ENCODE measurements at places on chromosomes 3 and 15. TPM values are rescaled to one million over a fixed set of nuclear protein-coding genes. Genes with fewer than 3 reads are reported as not detected.

Gene KLF15
- 11.3 TPM for polyA plus RNA-seq

Gene FAM81A
- polyA plus RNA-seq = 0.63 TPM

Gene DNAJC19
- polyA plus RNA-seq = 33.7 TPM

Gene QTRT2
- polyA plus RNA-seq = 6.1 TPM

Gene PPIP5K1
- 16.0 TPM for polyA plus RNA-seq

Gene CD86
- 0.38 TPM for polyA plus RNA-seq

Gene KIF15
- 0.19 TPM for polyA plus RNA-seq

Gene ZNF502
- polyA plus RNA-seq = 5.2 TPM

Gene POC1A
- 0.80 TPM for polyA plus RNA-seq

Gene TMC3
- not detected for polyA plus RNA-seq

All from pancreas (tissue), 10 donors.